Vagina (tissue), 2 donors: ENCODE measurements at places on chromosomes 16 and 17.

DNA sequence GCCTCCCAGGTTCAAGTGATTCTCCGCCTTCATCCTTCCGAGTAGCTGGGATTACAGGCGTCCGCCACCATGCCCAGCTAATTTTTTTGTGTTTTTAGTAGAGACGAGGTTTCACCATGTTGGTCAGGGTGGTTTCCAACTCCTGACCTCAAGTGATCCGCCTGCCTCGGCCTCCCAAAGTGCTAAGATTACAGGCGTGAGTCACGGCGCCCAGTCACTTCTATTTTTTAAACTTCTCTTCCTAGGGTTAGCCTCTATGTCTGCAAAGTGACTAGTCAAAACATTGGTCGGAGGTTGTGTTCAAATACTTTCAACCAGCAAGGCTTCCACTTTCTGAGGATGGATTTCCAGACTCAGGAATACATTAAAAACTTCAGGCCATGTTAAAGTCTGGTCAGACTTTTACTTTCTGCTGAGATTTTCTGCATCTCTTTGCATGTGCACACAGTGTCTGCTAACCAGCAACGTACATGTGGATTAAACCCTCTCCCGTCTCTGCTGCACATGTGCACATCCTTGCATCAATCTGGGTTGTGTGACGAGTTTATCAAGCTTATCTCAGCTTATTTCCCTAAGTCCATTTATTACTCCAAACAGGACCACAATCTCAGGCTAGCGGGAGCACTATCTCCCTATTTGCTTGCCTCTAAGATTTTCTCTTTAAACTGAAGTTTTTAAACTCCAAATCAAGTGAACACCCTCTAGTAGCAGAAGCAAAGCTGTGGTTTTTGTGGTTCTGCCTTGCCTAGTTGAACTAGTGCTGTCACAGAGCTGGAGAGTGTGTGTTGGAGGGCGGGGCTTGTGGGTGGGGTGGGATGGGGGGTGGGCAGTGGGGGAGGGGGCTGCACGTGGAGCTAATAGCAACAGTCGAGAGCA, 525.2 kb upstream of the GOT2 start:
- DNase-seq = no peak

- DNase-seq = no peak
Observed at GRCh38 chr17:4066210-4066609, 76.6 kb downstream of the ZZEF1 start.

GRCh38 chr17:76586741-76587487, 1.3 kb upstream of the ST6GALNAC2 start:
- DNase-seq = no peak

DNA sequence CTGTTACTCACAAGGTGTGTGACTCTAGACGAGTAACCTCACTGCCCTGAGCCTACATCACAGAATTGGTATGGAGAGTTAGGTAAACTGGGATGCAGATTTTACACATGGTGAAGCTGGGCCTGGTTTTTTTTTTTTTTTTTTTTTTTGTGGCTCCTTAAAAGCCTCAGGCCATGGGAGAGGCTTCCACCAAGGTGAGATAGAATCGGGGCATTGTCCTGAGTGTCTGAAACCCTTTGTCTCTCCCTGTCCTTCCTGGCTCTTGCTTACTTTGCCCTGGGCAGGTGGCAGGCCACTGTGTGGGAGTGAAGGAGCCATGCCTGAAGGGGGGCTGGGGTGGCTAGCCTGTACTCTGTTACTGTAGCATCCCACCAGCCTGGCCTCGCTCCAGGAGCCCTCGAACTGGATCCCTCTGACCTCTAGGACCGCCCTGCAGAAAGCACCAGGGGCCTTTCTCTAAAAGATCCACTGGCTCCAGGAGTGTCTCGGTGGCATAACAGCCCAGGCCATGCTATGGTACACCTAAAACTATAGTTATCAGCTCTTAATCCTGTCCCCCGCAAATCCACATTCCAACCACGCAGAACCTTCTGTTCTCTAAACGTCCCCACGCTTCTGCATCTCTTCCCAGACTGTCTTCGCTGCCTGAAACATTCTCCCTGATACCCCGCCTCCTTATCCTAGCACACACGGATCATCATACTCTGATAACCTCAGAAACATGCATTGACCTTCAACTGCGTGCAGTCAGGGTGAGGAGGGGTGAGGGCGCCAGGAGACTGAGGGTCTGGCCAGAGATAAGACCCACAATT, 1.7 kb upstream of the SLC13A2 start:
- DNase-seq = no peak

GRCh38 chr17:17888371-17888770, 51.6 kb upstream of the SREBF1 start:
- no peak for DNase-seq

DNA sequence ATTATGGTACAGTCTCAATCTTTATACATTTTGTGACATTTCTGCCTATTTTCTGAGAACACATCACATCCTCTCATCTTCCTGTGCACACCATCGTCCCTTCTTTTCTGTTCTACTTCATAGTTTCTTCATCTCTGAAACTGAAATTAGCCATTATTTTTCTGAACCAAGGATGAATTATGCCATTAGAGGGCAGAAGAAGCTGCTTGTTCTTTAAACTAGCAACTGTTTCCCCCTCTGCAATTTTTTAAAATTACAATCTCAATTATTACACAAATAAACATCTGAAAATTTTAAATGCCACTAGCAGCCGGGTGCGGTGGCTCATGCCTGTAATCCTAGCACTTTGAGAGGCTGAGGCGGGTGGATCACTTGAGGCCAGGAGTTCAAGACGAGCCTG, 41.3 kb downstream of the RBBP6 start:
- DNase-seq = no peak

- no peak for DNase-seq
Observed at GRCh38 chr17:47368262-47368661, 44.5 kb downstream of the EFCAB13 start.

DNA sequence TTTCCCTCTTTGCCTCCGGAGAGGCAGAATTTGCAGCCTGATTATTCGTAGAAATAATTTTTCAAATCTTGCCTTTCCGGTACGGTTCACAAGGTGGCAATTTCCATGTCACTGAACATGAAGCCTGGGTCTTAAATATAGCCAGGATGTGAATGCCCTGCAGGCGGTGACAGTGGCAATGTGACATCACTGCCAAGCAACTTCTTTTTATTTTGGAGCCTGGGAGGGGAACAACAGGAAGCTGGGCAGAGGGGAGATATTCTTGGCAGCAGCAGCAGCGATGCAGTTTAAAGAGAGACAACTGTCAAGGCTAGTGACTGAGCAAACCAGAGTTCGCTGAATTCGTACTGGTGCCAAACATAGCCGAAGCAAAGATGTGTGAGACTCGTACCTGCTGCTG, 171.1 kb downstream of the SNX29 start:
- no peak for DNase-seq

DNA sequence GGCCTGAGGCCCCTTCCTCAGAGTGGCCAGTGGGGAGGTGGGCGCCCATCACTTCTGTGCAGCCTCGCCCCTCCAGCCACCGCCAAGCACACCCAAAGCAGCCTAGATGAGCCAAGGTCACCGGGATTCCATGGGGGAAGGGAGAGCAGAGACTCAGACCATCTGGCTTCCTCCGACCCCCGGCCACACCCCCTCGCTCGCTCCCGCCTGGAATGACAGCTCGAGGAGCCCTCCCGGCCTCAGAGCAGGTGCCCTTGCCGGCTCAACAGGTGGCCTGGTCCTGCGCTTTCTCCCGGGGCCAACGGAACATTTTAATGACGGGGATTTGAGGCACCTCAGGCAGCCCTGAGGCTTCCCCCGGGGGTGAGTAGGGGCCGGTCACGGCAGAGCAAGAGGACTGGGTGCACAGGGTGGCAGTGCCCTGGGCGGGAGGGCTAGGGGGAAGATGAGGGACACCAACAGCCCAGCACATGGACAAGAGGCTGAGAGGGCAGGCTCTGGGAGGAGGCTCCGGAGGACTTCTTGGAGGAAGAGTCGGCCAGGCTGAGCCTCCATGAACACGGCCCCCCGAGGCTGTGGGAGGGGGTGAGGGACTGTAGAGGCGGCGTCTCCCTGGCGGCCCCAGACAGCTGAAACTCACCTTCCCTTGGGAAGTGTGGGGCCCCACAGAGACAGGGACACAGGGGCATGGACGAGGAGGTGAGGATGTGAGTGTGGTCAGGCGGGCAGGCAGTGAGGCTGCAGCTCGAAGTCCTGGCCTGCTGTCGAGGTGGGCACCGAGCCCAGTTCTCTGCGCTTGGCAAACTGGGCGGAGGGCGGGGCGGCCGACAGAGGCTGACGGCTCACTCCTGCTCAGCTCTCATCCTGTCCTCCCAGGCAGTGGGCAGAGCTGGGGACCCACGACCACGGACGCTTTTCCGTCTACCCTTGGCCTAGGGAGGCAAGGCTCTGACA, 12.5 kb upstream of the C1QTNF8 start:
- DNase-seq = no peak

DNA sequence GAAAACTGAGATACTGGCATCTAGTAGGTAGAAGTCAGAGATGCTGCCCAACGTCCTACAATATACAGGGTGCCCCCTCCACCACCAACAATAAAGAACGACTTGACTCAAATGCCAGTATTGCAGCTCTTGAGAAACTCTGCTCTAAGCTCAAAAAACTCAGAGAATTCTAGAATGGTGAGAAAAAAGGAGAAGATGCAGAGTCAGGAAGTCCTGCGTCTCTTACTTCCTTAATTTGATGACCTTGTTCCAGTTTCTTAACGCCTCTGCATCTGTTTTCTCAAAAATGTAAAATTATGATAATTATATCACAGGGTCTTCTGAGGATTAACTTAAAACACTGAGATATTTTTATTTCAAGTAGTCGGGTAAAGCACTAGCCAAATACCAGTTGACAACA, 1.7 kb upstream of the HSBP1 start:
- DNase-seq = no peak

- DNase-seq = no peak
Observed at GRCh38 chr16:81866820-81867440, 87.8 kb downstream of the PLCG2 start.

DNA sequence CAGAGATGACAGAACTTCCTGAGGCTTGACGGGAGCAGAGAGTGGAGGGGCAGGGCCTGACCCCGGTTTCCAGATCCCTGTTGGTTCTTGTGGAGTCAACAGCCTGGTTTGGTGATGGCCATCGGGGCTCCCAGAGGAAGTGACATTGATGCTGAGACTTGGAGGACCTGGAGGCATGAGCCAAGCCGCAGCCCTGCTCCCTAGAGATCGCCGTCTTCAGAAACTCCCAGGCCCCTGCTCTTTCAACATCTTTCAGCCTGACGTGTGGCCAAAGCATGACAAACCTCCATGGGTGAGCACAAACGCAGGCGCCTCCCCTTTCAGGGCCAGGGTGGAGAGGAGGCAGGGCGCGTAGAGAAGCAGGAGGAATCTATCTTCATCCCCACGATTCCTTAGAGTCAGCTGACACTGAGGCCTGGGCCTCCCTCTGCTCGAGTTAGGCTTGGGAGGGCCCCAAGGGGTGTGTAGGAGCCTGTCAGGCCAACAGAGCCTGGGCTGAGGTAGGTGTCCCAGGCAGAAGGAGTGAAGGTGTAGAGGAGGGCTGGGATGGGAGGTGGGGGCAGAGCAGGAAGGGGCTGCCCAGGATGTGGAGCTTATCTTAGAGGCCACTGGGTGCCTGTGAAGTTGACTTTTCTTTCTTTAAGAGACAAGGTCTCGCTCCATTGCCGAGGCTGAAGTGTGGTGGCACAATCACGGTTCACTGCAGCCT, 56.1 kb upstream of the MED9 start:
- DNase-seq = no peak

DNA sequence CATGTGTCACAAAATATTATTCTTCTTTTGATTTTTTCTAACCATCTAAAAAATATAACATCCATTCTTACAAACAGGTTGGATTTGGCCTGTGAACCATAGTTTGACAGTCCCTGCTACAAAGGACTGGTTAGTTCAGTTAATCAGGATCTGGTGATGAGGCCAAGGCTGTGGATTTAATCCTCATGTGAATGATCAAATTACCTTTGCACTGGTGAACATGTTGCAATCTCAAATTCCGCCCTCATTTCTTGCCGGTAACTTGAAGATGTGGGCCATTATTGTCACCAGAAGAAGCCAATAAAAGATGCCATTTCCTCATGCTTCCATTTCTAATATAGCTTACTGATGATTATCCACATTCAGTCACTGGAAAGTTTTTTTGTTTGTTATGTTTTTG, 35.3 kb upstream of the YPEL2 start:
- no peak for DNase-seq

- DNase-seq = no peak
Observed at GRCh38 chr17:7130621-7131422, 16.2 kb upstream of the ASGR2 start.

GRCh38 chr17:75566834-75567233, 20.8 kb upstream of the MYO15B start:
- no peak for DNase-seq

DNA sequence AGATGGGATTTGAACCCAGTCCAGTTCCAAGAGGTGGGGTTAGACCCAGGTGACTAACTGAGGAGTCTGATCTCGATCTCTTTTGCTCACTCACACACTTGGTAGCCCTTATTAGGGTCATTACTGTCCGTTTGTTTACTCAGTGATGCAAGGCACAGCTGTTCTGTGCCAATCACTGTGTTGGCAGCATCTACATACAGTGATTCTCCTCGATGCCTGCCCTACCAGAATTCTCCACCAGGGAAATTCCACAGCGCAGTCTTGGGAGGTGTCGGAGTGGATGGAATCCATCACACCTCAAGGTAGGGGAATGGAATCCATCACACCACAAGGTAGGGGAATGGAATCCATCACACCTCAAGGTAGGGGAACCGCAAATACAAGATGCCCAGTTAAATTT, 279.6 kb downstream of the MAF start:
- no peak for DNase-seq

- DNase-seq = no peak
Observed at GRCh38 chr16:67311607-67312488, 14.7 kb downstream of the KCTD19 start.

GRCh38 chr16:84844559-84845495, 25.0 kb downstream of the CRISPLD2 start:
- DNase-seq = no peak

GRCh38 chr16:78892951-78893733, 707.4 kb downstream of the MAF start:
- DNase-seq = no peak

DNA sequence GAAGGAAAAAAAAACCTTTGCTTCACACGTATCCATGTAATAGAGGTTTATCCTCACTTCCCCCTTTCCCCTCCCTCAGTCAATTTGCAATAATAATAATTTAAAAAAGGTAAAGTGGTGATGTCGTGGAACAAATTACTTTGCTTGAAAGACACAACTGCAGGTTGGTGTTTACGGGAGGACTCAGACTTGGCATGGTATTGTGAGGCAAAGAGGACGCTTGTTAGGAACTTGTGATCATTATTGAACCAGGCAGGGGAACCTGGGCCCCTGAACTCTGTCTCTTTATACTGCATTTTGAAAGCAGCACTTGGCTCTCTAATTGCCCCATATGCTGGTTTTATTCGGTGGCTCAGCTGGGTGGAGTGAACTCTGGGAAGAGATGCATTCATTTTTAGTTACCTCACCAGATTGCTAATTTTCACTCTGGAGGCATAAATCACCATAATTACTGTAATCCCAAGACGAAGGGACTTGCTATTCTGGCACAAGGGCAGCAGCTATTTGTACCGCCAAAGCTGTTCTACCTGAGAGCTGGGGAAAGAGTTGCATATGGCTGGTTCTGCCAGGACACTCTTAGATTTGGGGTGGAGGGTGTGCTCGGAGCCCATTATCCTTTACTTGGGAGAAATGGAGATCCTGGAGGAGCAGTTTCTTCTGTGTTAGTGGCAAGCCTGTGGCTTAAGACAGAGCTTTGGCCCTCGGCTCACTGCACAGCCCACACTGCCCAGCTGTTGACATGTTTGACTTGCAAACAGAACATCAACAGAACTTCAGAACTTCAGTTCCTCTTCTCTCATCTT, 5.7 kb upstream of the DHX8 start:
- no peak for DNase-seq
